Vagina (tissue), 2 donors: ENCODE measurements at places on chromosomes 3 and 15. TPM values are rescaled to one million over a fixed set of nuclear protein-coding genes. Genes with fewer than 3 reads are reported as not detected.

Gene VGLL3
- total RNA-seq: 17.7 TPM

Gene LMAN1L
- not detected for total RNA-seq

Gene SST
- total RNA-seq: 23.8 TPM

DNA sequence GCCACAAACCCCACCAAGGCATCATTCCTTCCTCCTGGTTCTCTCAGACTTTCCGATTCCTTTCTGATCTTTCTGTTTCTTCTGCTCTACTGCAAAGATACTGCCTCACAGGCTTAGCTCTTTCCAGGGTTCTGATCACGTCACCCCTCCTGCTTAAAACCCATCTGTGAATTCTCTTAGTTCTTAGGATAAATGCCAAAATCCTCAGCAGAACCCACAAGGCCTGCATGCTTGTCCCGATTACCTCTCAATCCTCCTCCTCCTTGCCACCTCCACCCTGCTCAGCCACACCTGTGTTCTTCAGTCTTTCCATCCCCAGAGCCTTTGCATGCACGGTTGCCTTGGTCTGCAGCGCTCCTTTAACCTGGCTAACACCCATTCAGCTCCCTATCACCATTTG, 84.0 kb downstream of the SRGAP3 start:
- no peak for DNase-seq
- H3K27me3 ChIP-seq: no peaks in the 10 kb centered on the region
- H3K27ac ChIP-seq: no peak overlapping the region
- no peaks in the 10 kb centered on the region for H3K4me1 ChIP-seq
- no peak overlapping the region for H3K4me3 ChIP-seq

DNA sequence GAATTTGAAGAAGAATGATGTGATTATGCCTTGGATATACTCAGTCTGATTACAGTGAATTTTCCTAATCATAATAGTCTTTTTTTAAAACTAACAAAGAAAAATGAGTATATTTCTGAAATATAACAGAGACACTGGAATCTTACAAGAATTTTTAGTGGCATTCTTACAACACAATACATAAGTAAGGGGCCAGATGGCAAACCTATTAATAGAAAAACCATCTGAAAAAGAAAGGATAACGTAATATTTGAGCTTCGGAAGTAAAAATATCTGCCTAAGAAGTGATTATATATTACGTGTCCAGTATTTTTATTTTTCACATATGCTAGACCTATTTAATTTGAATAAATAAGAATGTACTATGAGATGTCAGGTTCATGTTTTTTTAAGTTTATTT, 452.8 kb downstream of the NAALADL2 start:
- no peaks in the 10 kb centered on the region for H3K36me3 ChIP-seq
- no peak overlapping the region for H3K27ac ChIP-seq

DNA sequence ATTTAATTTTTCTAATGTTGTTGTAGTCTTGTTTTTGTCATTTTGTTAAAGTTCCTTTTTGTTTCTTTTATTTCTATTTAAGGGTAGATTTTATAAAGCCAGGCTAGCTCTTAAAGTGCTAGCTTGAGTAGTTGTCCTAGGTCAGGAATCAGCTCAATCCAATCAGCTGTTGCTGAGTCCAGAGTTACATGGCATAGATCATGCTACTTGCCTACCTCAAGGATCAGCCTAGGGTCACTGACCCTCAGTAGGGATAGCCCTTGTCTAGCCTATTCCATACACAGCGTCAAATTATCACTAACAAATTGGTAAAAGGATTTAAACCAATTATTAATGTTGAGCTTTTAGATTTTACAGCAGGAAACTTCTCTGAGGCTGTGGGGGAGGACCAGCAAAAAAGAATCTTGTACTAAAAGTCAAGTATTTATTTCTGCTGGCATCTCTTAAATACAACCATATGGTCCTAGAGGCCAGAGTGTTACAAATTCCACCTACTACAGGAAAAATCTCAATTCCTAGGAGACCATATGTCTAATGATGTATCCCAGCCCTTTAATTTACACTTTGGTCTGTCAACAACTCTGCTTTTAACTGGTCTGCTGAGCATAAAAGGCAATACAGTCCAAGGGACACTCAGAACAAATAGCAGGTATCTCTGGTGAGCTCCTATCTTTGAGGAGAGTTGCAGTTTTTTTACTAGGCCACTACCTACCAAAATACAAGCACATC, 138.3 kb upstream of the PTPRG start:
- H3K4me3 ChIP-seq: no peak overlapping the region
- H3K36me3 ChIP-seq: no peaks in the 10 kb centered on the region
- no peak for DNase-seq
